ENCODE measurements at places on chromosomes 16 and 17.

DNA sequence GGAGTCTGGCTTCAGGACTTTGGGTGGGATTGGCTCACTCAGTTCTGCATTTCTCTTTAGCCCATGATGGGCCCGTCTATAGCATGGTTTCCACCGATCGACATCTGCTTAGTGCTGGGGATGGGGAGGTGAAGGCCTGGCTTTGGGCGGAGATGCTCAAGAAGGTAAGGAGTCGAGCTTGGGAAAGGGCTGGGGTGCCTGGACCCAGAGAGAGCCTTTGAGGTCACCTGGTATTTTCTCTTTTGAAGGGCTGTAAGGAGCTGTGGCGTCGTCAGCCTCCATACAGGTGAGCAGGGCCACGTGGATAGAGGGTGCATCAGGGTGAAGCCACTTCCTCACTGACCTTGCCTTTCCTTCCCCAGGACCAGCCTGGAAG, 2.2 kb downstream of the THOC6 start:
- no peak for DNase-seq

- DNase-seq, result no peak
Measured at GRCh38 chr16:88570691-88571092, 489 bp downstream of the ZC3H18 start.

DNA sequence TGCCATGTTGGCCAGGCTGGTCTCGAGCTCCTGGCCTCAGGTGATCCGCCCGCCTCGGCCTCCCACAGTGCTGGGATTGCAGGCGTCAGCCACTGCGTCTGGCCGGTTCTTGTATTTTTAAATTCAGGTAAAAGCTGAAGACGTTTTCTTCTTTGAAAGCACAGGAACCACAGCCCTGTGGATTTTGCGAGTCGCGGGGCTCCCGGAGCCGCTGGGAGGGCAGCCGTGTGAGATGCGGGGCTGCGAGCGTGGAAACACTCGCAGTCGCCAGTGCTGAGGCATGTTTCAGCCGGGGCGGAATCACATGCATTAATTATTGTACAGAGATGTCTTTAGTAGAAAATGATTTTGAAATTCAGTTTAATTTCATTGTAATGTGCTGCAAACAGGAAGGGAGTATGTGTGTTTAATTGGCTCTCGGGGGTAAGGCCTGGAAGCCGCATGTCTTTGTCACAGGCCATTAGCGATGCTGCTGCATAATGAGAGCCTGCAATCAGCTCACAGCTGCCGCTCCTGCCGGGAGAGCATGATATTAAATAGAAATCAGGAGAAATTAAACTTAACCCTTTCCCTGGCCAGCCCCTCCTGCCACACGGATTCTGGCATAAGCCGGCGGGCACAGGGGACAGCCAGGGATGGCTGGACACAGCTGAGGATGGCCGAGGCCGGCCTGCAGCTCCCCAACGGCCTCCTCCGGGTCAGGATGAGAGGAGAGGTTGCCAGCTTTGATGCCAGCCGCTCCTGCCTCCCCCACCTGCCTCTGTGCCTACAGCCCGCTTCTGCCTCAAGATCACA, 35.4 kb upstream of the CDH15 start:
- DNase-seq, result peak; percentile 57

DNA sequence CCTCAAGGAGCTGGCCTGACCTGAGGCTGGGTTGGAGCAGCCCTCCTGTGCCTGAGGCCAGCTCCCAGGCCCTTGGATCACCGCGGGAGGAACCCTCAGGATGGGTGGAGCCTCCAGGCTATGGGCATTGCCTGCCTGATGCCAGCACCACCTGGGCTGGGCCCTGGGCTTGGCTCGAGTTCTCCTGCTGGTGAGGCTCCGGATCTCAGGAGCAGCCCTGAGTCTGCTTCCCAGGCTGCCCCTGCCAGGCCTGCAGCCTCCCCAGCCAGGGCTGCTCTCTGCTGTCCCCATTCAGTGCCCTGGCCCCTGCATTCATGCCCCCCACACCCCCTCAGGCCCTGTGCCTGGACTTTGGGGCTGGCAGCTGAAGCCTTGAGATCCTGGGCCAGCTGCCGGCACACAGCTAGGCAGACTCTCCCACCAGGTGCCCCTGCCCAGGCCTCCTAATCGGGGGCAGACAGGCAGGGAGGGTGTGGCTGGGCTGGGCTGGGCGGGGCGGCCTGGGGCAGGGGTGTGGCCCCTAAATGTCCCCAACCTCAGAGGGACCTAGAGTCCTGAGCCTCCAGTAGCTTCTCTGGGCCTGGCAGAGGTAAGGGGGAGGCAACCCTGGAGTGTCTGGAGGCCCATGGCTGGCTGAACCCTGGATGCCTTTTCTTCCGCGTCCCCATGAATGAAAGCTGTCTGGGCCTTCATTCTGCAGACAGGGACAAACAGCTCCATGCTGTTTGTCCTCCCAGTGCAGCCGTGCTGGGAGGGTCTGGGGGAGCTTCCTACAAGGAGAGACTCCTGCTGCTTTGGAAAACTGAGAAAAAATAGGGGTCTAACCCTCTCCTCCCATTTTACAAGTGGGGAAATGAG, 1.1 kb upstream of the PIGQ start:
- DNase-seq, result no peak

GRCh38 chr17:16417896-16418684, 2.7 kb downstream of the TRPV2 start:
- no peak for DNase-seq

DNA sequence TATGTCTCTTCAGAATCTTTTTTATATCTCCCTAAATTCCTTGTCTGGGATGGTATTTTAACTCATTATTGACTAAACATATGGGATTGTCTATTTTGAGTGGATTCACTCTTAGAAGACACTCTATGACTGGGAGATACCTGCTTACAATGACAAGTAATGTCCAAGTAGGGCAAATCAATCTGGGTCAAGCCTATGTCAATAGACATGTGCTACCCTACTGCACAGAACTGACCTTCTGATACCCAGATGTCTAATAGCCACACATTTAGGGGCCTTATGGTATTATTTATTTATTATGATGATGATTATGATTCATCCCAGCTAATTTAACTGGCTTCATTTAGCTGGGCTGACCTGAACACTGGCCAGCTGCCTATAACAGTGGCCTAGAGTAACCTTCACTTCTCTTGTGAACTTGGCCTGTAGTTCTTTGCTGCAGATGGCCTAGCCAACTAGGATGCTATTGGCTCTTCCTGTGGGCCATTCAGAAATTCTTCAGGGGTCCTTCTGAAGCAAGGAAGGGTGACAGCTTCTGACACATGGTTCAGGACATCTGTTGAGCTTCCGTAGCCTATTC, 138.0 kb downstream of the ANKFN1 start:
- no peak for DNase-seq

Measured in NCI-H1436 treated with DMSO at 0.1 percent for 48 hours (cell line).